ENCODE measurements at places on chromosomes 1 and 21. TPM values are rescaled to one million over a fixed set of nuclear protein-coding genes. Genes with fewer than 3 reads are reported as not detected.
A peak's percentile ranks its signal among the peaks of the same experiment; 100 is the strongest.

RPE65 gene
- total RNA-seq = not detected

BATF3 gene
- total RNA-seq = not detected

VAV3 gene
- total RNA-seq = 1.1 TPM

CD101 gene
- 0.28 TPM for total RNA-seq

LCE6A gene
- total RNA-seq = not detected

DNA sequence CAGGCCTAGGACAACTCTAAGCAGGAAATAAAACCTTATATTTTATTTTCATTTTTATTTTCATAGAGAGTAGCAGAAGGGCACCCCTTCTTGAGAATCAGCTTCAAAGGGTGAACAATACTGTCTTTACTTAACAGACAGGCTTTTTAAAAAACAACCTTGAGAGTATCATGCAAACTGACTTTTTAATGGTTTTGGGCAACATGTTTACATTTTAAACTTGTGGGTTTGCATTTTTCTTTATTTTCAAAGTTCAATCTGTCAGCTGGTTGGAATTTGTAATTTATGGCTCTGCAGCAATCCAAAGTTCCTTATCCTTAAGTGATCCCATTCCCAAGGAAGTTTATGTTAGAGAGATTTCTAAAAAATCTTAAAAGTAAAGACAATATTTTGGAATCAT, 392.3 kb upstream of the ADAMTS5 start:
- no peak for DNase-seq

DNA sequence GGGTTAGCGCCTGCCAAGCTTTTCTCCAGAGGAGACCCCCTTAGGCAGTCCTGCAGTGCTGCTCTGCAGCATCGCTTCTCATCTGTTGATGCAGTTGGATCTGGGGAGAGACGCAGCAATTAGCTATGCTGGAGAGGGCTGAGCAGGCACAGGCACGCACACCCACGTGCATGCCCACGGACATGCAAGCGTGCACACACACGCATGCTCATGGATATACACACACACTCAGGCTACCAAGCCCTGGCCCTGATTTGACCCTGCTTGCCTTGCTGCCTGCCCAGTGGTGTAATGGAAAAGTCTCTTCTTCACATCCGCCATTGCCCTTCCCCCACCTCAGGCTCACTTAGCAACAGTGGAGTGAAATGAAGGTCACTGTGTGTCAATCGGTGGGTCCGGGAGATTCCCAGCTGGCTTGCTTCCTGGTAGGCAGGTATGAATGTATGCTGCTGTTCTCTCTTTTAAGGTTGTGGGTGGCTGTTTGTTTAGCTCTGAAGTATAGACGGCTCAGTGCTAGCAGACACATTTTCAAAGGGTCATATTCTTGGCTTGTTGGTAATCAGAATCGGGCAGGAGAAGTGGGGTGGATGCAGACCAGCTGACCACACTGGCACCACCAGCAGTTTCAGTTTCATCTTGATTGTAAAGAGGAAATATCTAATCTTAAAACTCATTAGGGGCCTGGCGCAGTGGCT, 9.5 kb downstream of the ATP1B1 start:
- no peak for DNase-seq

DNA sequence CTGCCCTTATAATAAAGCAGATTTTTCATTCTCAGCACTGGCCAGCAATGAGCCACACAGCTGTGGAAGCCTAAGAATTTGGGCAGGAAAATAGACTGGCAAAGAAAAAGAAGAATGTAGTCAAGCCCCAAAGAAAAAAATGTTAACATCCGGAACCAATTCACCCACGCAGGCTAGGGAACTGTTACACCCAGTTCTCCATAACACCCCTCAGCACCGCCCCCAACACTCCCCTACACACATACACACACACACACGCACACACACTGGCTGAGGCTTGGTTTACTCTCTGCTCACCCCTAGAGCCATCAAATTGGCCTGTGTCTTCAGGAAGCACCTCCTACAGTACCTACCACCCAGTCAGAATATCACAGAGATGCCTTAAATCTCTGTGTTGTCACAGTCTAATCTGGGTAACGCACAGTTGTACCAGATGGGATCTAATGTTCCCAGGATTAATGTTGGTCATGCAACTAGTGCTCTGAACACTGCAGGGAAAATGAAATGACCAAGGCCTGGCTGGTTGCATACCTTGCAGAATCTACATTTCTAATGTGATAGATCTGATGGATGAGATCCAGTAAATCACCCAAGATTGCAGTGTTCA, 14.5 kb downstream of the TBX15 start:
- DNase-seq = no peak

DNA sequence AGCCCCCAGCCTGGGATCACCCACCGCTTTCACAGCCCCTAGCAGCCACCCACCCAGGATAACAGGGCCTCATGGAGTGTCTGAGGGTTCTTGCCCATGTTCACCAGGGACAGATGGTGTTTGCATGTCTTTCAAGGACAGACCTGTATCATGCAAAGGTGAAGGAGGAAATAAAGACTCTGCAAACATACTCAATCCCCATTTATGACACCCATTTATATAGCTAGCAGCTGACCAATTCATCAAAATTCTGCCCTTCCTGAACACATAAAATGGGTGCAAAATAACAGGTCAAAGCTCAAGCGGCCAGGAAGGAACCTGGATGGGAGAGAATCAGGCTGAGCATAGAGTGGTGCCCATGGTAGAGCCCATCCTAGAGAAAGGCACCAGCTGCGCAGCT, 32.8 kb upstream of the LYPD8 start:
- DNase-seq = no peak

DNA sequence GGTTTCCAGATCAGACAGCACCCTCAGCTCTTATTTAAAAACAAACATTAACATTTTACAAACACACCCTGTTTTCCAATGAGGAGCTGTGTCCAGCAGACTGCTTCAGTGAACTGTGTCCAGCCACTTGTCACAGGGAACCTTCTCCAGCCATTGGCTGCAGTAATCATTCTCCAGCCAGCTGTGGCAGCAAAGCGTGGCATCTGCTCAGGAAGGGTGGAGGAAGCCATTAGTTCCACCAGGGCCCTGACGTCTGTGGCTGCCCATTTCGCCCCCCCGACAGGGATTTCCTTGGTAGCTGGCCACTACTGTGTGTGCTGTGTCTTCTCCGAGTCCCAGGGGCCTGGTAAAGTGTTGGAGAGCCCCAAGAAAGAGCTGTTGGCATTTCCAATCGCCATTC, 62.9 kb upstream of the SELENON start:
- DNase-seq = no peak

DNA sequence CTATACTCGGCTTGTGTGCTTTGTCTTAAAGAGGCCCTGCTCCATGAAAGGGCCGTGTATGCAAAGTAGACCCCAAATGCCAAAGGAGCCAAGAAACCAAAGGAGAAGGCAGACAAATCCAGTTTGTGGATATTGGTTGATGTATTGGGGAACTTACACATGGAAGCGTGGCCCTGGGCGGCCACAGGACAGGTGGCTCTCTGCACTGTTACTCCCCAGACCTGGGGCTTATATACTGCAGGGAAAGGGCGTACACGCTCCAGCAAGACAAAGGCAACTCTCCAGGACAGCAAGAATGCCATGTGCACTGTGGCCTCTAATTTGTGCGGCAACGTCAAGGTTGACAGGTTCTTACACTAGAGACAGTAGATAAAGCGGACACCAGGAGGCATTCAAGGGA, 24.8 kb downstream of the RSPH1 start:
- DNase-seq = no peak

GRCh38 chr21:34621434-34622350, 6.8 kb upstream of the RCAN1 start:
- DNase-seq = no peak

- no peak for DNase-seq
These were observed 245.3 kb downstream of the SLC45A1 start for GRCh38 chr1:8562881-8563865.

DNA sequence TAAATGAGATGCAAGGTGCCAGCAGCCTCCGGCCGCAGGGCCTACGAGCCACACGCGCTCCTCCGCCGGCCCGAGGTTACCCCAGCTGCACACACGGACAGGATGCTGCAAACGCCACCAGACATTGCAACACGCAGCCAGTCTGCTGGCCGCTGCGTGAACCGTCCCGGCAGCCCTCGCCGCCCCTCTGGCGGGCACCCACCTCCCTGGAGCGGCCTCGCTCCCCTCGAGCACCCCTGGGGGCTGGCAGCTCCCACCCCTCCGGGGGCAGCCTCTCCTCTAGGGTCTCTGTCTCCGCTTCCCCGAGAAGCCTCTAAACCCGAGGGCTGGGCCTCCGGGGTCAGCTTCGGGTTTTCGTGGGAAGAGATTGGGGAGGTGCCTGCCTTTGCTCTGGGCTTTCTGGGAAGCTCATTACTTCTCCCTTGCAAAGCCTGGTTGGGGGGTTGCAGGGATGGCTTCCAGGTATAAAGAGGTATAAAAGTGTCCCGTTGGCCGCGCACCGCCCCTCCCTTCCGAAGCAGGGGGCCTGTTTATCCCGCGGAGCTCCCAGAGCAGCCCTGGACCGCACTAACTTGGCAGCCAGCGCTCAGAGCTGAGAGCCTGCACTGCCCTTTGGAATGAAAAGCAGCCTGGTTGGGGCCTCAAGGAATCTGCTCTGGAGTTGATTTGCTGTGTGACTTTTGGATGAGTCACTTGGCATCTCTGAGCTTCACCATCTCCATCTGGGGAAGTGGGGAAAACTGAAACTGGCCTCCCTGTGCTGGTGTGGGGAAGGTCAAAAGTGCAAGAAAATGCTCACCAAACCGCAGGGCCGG, 21.8 kb downstream of the DHRS3 start:
- peak; percentile 79 for DNase-seq

GRCh38 chr1:110056776-110057175, 13.7 kb downstream of the ALX3 start:
- no peak for DNase-seq

DNA sequence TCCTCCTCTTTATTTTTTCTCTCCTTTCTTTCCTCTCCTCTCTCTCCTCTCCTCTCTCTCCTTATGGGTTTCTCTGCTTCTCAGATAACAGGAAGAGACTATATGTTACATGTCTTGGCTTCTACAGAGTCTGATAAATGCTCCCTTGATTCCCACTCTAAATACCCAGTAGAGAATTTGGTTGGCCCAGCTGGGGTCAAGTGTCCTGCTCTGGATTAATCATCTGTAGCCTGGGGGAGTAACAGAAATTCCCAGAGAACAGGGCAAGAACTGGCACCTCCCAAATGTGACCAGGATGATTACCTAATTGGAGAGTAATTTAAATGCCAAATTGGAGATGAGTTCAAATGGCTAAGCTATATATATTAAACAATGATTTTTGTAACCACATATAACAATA, 146.1 kb upstream of the LMO4 start:
- DNase-seq = no peak

DNA sequence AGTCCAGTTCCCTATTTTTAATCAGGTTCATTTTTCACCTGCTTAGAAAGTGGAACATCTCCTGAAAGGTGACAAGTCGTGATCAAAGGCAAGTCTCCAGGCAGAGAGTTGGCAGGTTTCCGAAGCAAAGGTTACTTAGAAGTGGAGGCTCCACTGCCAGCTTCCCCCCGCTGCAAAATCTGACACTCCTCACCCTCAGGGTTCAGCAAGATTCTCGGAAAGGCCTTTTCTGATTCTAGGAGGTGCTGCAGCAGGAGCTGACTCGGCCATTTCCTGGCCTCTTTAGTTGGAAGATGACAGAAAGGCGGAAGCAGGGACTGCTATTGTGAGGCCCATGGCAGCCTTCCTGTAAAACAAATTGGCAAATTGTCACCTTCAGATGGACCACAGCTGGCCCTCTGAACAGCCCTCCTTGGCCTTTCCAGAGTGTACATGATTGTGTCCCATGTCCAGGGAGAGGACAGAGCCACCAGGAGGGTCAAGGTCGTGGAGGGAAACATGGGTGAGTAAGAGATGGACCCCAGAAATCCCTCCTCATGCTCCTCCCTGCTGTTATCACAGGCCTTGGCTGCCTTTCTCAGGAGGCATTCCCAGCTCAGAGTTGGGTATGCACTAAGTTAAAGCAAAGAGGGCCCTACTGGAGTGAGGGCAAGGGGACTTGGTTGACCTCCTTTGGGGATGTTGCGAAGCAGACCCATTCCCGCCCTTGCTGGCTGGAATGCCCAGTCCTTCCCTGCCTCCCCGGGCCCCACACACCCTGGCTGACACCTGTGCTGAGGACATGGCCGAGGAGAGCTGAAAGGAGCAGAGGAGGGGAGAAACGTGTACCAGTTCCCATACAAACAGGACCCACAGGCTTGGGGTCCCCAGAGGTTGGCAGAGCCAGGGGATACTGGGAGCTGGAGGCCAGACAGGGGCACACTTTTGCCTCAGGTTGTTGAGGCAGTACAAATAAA, 115.5 kb upstream of the IRF2BP2 start:
- DNase-seq = no peak

GRCh38 chr1:117271959-117272358, 61.2 kb upstream of the VTCN1 start:
- DNase-seq = no peak

DNA sequence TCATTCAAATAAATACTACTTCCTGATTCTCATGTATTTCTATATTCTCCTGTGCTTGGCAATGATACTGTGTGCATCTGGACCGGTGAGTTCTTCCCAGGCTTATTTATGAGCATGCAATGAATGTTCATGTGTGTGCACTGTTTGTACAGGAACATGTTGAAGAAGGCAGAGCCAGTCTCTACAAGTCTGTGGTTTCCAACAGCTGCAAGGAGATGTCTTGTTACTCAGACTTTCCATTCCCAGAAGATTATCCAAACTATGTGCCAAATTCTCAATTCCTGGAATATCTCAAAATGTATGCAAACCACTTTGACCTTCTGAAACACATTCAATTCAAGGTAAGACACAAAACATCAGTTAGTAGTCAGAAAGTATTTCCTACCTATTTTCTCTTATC, 19.1 kb downstream of the FMO1 start:
- DNase-seq = no peak

GRCh38 chr1:18200136-18200717, 92.6 kb downstream of the IGSF21 start:
- DNase-seq = peak; percentile 35

- DNase-seq = no peak
These were observed 543.5 kb downstream of the LMO4 start for GRCh38 chr1:87872189-87872588.

GRCh38 chr1:170674986-170675385, 11.1 kb downstream of the PRRX1 start:
- no peak for DNase-seq

DNA sequence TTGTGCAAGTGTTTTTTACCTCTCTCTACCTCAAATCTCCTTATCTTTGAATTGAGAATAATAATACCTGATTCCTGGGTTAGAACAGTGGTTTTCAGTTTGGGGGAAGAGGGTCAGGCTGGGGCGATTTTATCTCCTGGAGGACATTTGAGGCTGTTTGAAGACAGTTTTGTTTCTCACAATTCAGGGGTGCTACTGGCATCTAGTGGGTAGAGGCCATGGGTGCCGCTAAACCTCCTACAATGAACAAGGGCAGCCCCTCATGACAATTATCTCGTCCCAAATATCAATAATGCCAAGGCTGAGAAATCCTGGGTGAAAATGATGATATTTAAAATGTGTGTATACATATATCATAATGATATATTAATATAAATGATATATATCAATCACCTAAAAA, 139.1 kb upstream of the USH2A start:
- peak; percentile 25 for DNase-seq

DNA sequence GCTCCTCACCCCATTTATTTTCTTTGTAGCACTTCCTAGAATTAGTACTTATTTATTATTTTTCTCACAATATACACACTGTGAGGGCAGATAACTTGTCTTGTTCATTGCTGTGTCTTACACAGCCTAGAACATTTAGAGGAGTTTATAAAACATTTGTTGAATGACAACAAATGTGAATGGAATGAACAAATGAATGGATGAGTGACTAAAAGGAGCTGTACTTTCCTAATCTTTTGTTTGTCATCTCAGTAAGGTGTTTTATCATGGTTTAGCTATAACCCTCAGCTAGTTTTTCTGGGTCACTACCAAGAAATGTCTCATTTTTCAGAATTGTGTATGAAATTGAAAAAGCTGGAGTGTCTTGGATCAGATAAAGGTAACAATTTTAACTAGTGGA, 239.3 kb upstream of the KCNK2 start:
- DNase-seq = no peak

All from neural progenitor cell (in vitro differentiated cells).